ENCODE measurements at places on chromosomes 7 and 10.

DNA sequence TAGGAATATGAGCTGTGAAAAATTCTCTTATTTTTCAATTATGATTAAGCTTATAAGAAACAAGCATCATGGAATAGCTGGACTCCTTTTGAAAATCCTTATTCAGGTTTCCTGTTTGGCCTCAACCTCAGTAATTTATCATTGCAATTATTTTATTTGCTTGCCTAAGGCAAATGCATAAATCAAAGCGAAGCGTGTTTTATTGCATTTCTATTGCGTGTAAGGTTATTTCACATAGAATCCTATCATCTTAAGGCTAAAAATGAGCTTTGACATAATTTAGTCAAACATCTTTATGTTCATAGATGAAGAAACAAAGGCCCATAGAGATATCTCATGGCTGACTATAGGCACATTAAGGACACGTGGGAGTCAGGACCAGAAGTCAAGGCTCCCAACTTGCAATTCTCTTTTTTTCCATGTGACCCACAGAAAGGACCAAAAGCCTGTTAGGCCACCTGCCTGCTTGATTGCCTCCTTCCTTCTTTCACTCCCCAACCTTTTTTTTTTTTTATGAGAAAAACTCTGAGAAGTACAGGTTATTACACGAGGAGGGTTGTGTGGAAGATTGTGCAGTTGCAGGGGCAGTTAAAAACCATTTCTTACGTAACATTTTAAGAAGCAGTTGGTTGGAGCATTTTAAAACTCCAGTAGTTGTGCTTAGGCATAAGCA, 261.0 kb downstream of the HDAC9 start:
- no peak for DNase-seq

- DNase-seq, result no peak
Measured at GRCh38 chr7:151404216-151405011, 5.4 kb downstream of the WDR86 start.

- DNase-seq, result no peak
Measured at GRCh38 chr7:71430246-71430645, 298.3 kb downstream of the GALNT17 start.

DNA sequence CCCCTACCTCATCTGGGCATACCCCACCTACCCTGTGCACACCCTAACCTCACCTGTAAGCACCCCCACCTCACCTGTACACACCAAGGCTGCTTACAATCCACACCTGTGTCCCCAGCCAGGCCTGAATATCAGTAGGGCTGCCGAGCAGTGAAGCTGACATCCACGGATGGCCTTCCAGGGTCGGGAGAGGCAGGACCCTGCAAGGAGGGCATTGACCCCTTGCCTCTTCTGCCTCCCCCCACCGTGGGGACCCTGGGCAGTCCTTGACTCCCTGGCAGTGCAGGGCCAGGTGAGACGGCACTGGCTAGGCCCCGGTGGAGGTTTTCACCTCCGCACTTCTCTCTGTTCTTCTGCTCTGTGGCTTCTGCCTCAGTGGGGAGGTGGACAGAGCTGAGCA, 37.6 kb upstream of the ELFN1 start:
- DNase-seq, result no peak

DNA sequence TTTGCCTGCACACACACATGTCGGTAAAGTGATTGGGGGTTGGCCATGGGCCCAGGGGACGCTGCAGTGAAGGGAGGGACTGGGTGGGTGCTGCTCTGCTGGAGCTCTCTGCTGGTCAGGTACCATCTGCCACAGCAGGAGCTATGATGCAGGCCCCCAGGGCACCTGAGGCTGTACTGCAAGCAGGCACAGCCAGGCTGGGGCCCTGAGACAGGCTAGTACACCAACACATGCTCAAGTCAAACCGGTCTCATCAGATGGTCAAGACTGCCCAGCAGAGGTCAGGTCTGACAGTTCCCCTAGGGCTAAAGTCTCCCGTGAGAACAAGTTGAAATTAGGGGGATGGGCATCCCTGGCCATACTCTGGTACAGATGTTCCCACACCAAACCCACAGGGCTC, 118.3 kb upstream of the THSD7A start:
- no peak for DNase-seq

- no peak for DNase-seq
Measured at GRCh38 chr10:53836638-53837037, 964.4 kb downstream of the PCDH15 start.

DNA sequence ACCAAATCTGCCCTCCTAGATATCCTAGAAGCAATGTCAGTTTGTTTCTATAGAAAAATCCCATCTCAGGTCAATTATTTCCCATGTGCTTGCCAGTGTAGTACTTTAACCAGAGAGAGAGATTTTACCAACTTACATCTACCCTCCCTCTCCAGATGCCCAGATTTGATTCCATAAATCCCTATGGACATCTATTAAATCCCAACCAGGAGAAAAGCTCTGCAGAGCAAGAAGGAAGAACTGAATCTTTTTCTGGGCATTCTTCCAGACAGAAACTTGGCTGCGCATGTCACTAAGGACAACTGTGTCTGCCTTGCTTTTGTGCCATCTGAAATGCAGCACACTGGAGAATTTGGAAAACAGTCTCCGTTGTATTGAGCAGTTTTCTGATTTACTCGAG, 597.6 kb downstream of the SORCS1 start:
- DNase-seq, result no peak

DNA sequence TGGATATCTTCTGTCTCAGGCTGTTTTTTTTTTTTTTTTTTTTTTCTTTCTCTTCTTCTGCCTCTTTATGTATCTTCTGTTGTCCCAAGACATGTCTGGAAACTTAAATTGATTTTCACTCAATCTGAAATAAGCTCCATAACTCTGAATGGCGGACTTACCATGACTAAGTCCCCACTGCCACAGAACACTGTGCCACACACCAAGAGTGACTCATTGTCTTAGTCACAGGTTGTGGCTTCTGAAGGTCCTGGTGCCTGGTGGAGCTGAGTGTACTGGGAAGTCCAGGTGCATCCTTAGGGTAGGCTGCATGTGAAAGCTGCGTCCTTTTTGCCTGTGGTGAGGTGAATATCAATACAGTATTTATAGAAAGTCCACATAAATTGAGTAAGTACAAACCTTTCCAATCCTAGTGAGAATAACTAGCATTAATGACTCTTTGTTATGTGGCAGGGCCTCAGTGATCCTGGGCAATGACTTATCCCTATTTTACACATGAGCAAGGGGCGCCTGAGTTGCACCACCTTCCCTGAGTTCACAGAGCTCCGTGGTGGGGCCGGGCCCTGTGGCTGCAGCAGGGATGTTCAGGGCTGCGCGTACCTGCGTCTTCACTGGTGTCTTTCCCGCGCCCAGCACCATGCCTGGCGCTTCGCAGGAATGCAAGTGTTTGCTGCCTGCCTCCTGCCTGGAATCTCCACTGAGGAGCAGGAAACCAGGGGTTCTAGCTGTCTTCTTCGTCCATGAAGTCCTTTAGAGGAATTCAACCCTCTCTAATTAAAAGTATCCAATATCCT, 4.3 kb downstream of the PFKP start:
- DNase-seq, result no peak

- no peak for DNase-seq
Measured at GRCh38 chr10:79055892-79056291, 12.9 kb upstream of the ZMIZ1 start.

DNA sequence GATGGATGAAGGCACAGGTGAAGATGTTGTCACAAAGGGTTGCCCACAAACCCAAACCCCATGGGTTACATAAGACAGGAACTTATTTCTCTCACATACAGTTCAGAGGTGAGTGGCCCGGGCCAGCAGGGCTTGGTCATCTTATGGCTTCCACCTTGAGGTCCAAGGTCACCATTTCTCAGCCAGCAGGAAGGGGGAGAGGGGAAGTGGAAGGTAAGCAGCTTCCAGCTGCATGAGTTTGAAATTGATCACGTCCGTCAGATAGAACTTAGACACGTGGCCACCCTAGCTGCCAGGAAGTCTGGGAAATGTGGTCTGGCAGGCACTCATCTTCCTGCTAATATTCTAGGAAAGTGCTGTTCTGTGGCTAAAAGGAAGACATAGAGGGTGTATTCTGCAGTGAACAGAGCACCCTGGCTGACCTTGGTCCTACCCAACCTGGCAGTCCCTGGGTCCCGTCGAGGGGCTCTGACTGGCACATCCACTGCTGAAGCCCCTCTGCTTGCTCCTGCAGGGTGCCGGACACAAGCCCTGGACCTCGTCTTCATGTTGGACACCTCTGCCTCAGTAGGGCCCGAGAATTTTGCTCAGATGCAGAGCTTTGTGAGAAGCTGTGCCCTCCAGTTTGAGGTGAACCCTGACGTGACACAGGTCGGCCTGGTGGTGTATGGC, 49.5 kb downstream of the VWA2 start:
- DNase-seq, result no peak

DNA sequence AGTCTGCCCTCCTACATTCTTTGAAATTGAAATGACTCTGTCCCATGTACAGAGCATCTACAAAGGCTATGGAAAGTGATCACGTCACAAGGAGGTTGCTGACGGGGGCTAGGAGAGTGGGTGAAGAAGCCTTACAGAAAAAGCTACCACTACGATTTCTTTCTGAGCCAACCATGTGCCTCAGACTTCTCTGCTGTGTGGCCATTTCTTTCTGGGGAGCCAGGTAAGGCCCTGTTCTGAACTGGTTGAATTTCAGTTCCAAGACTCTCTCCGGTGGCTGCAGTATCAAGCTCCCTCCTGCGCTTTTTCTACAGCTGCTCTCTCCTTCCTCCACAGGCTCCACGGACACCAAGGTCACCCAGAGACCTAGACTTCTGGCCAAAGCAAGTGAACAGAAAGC, 112.5 kb upstream of the PRSS1 start:
- no peak for DNase-seq
